D341Med (cell line): ENCODE measurements at places on chromosomes 13 and 19.

- DNase-seq, result no peak
These were observed 122.4 kb downstream of the DLEU7 start for GRCh38 chr13:50720861-50721671.

DNA sequence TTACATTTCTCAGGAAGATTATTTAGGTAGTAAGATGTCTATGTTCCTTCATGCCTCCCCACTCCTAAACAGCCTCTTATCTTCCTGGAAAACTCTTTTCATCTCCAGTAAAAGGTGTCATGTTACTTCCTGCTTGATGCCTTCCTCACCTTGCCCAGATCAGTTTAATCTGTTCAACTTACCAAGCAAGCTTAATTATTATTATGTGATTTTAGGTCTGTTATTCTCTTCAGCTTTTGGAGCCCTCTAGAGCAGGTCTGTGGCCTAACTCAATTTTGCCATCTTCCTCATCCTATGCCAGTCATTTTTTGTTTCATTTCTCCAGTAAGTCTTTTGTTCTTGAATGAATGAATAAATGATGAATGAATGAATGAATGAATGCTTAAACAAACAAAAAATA lies 528.4 kb downstream of the DCT start:
- peak; percentile 17 for DNase-seq

GRCh38 chr19:10945264-10945663 lies 15.6 kb upstream of the SMARCA4 start:
- DNase-seq, result no peak

GRCh38 chr13:73231471-73231870 lies 172.7 kb downstream of the KLF5 start:
- DNase-seq, result no peak

- DNase-seq, result no peak
These were observed 10.3 kb upstream of the GARRE1 start for GRCh38 chr19:34243876-34244578.

- DNase-seq, result peak; percentile 96
These were observed at the start of gene PVR for GRCh38 chr19:44643605-44644401. Gene PVR, plus strand, starts transcription at chr19:44643910. Its CDS starts 187 bp downstream, at chr19:44644097.

- DNase-seq, result no peak
These were observed 4.0 kb upstream of the ASPDH start for GRCh38 chr19:50517704-50518075.

GRCh38 chr13:24148414-24149235 lies 11.9 kb upstream of the SPATA13 start:
- no peak for DNase-seq

- DNase-seq, result peak; percentile 78
These were observed 12.0 kb downstream of the KHSRP start for GRCh38 chr19:6412447-6413091.

- no peak for DNase-seq
These were observed 13.6 kb downstream of the LATS2 start for GRCh38 chr13:21047591-21048282.

GRCh38 chr19:45250216-45250831 lies 747 bp upstream of the MARK4 start:
- no peak for DNase-seq

GRCh38 chr13:100075700-100076587 lies 12.9 kb upstream of the PCCA start:
- no peak for DNase-seq

- no peak for DNase-seq
These were observed 33.1 kb downstream of the PCDH8 start for GRCh38 chr13:52815330-52815729.

GRCh38 chr13:98783856-98784478 lies 31.5 kb upstream of the SLC15A1 start:
- no peak for DNase-seq

GRCh38 chr13:112984954-112985802 lies 16.2 kb downstream of the MCF2L start:
- DNase-seq, result no peak
